Left lung (tissue), 14 donors: ENCODE measurements at places on chromosomes 6 and 20.

- no peak for DNase-seq
- H3K4me1 ChIP-seq: no peaks in the 10 kb centered on the region
- H3K27me3 ChIP-seq: no peaks in the 10 kb centered on the region
- no peak overlapping the region for H3K27ac ChIP-seq
Observed at GRCh38 chr6:169266746-169267591, 13.3 kb upstream of the THBS2 start.

DNA sequence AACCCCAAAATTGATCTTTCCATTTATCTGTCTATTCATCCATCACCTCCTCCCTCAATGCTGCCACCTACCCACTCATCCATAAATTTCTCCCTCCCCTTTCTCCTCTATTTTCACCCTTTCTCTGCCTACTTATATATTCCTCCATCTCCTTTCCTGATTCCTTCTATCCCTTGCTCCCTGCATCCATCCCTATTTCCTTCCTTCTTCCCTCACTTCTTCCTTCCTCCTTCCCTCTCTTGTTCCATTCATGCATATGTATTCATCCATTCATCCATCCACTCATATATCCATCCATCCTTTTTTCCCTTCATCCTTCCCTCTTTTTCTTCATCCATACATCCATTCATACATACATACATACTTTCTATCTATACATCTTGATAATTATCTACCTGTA is 76.3 kb upstream of the GGTLC1 start:
- H3K4me1 ChIP-seq: no peaks in the 10 kb centered on the region
- DNase-seq: no peak
- H3K27me3 ChIP-seq: no peaks in the 10 kb centered on the region
- no peak overlapping the region for H3K27ac ChIP-seq
- no peak overlapping the region for H3K4me3 ChIP-seq

- DNase-seq: no peak
- no peaks in the 10 kb centered on the region for H3K27me3 ChIP-seq
- no peaks in the 10 kb centered on the region for H3K36me3 ChIP-seq
- H3K4me3 ChIP-seq: no peak overlapping the region
Observed at GRCh38 chr20:8287340-8287739, 155.3 kb downstream of the PLCB1 start.

DNA sequence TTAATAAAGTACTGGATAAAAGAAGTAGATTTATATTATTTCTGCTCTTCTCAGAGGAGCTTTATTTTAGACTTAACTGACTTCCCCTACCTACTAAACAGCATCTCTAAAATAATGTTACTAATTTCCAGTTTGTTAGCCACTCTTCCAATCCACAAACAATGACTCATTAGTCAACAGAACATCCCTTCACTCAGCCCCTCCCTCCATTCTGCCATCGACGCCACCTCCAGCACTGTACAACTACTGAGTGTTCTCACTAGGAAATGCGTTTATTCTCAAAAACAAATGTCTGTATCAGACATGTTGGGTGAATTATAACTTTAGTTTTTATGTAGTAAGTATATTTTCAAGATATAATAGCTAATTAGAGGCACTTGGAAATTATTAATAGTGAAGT is 427.0 kb downstream of the EYS start:
- no peak overlapping the region for H3K4me3 ChIP-seq
- no peaks in the 10 kb centered on the region for H3K36me3 ChIP-seq
- DNase-seq: no peak
- no peaks in the 10 kb centered on the region for H3K27me3 ChIP-seq

DNA sequence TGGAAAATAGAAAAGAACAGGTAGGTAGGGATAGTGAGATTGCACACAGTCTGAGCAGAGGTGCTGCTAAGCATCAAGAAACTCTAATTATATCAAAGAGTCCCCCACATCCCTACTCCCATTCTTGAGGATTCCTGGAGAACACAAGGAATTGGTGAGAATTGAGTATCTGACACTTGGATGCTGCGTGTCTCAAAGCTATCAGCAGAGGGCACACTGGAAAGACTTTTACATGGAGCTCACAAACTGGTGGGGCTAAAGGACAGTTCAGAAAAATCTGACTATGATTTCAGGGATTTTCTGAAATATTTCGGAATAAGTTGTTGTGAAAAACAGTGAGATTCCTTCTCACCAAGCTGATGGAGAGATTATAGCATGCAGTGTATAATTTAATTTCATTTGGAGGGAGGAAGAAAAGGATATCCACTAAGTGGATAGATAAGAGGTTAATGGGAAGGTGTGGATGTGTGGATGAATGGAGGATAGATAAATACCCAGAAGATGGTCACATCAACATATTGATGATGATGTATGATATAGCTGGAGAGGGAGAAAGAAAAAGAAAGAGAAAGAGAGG is 215.4 kb upstream of the DEFB112 start:
- H3K27ac ChIP-seq: no peak overlapping the region
- DNase-seq: no peak
- H3K27me3 ChIP-seq: no peaks in the 10 kb centered on the region
- no peaks in the 10 kb centered on the region for H3K36me3 ChIP-seq
